ENCODE measurements at places on chromosomes 1 and 21.

GRCh38 chr1:78759881-78760280, 110.2 kb downstream of the IFI44 start:
- DNase-seq, result no peak

DNA sequence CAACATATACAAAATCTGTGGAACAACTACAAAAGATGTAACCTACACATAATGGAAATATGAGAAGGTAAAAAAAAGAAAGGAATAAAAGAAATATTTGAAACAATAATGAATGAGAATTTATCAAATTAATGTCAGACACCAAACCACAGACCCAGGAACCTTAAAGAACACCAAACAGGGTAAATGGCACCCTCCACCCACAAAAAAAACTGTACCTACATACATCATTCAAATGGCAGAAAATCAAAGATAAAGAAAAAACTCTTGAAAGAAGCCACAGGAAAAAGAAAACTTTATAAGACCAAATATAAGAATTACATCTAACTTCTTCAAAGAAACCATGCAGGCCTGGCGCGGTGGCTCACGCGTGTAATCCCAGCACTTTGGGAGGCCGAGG, 54.0 kb downstream of the IL12RB2 start:
- DNase-seq, result no peak

DNA sequence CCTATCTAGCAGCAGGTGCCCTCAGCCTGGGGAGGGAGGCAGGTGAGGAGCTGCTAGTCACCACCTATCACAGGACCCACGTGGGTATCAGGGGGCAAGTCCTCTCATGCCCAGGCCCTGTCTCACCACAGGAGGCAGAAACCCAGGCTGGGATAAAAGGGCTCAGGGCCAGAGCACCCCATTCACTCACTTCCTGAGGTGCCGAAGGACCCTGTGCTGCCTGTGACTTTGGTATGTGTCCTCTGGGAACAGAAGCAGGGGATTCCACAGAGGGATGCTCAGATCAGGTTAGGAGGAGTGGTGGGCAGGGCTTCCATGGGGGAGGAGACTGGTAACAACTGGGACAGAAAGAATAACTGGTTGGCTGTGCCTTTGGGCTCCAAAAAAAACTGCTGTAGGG, at the start of gene LCE1E:
Gene LCE1E, plus strand, starts transcription at position 181 of the 400 bp plus-strand sequence. CDS start 1,043 bp downstream, outside the sequence.
- DNase-seq, result no peak

DNA sequence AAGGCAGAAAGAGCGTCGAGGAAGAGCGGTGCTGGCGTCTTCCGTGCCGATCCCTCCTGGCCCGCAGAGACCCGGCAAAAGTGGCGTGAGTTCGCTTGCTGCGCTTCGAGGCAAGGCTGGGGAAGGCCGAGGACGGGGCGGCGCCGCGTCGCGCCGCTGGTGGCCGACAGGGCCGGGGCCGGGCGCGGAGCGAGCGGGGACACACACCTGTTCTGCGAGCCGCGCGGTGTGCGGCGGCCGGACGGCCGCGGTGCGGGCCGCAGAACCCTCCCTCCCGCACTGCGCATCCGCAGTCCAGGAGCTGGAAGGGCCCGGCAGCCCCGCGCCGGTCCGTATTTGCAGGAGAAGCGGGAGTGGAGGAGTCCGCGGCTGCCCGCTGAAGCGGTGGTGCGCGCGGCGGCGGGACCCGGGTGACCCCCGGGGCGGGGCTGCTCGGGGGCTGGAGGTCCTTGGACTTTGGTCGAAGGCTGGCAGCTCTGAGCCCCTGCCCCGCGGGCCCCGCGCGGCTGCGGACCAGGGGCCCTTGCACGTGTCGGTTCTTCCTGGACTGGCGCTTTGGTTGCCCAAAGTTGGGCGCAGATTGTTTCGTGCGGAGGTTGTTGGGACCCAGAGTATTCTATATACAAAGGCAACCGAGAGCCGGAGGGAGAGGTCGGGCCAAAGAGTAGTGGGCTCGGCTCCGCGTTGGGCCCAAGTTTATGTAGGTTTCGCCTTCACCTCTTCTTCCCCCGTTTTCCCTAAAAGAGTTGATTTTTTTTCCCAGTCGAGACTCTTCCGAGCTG, 2.6 kb downstream of the RNF220 start:
- DNase-seq, result no peak

- DNase-seq, result no peak
Measured at GRCh38 chr1:83954166-83954823, 44.6 kb downstream of the TTLL7 start.

GRCh38 chr1:63902844-63903589, 129.2 kb downstream of the ROR1 start:
- DNase-seq, result peak; percentile 4

DNA sequence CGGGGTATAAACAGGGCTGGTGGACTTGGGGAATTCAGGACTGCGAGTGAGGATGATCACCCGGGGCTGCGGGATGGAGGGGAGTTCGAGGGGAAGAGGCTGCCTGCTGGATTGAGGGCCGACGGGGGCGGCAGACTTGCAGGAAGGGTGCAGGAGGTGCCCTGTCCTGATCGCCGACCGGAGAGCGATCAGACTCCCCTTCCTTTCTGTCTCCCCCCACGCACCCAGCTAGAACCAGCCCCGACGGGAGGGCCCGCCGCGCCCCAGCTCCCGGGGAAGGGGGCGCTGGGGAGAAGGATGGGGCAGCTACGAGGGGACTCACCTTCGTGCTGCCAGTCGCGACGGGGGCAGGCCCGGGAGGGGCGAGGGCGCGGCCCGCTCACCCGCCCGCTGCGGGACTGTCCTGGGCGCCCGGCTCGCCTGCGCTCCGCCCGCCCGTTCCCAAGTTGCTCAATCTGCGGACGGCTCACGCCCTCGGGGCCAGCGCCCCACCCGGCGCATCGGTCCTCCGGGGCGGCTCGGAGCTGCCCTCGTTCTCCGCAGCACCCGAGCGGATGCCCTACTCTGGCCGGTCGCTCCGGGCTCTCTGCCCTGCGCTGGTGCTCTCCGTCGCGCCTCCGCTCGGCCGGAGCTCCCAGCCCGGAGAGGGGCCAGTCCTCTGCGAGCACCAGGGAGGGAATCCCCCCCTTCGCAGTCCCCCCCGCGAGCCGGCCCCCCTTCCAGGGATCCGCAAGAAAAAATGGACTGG, at the start of gene RSPO1:
Gene RSPO1, minus strand, starts transcription at position 649 of the 748 bp plus-strand sequence. CDS start 5,231 bp downstream, outside the sequence.
- DNase-seq, result no peak

Data from SK-MEL-5 (cell line).